ENCODE measurements at places on chromosomes 2 and 18.
A peak's percentile ranks its signal among the peaks of the same experiment; 100 is the strongest.

DNA sequence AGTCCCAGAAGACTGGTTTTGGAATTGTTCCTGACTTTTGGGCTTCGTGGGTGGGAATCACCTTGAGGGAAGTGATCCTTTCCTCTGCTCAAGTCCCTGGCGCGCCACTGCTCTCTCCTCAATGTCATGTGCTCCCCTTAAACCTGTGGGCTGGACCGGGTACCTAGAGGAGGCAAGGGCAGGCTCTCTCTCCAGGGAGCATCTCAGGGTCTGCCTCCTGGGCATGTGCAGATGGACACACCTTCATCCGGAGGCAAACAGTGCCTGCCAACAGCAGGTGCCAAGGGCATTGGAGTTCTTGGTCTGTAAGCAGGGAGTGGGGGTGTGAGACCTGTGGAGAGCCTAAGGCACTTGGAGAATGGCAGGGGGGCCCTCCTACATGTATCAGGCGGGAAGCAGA lies 142.6 kb downstream of the INHBB start:
- DNase-seq, result no peak

- peak; percentile 35 for DNase-seq
These were observed 29.4 kb downstream of the PSTPIP2 start for GRCh38 chr18:46042571-46043123.

DNA sequence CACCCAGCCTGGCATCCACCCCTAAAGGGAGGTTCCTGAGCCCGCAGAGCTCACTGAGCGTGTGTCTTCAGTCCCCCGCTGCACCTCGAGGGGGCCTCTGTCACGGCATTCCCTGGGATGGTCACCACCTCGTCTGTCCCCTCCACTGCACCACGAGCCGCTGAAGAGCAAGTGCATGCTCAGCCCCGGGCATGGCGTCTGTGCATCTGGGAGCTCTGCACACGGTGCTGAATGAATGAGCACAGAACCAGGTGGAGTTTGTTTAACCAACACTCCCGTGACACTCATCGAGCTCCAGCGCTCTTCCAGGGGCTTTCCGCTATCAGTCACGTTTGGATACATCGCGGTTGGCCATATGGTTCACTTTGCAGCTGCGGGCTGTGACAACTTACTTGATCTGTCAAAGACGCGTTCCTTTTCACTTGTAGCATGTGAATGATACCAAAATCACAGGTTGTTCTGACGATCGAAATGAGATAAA lies 9.2 kb downstream of the ALLC start:
- no peak for DNase-seq

- DNase-seq, result no peak
These were observed 112.5 kb upstream of the ASB18 start for GRCh38 chr2:236376566-236377244.

DNA sequence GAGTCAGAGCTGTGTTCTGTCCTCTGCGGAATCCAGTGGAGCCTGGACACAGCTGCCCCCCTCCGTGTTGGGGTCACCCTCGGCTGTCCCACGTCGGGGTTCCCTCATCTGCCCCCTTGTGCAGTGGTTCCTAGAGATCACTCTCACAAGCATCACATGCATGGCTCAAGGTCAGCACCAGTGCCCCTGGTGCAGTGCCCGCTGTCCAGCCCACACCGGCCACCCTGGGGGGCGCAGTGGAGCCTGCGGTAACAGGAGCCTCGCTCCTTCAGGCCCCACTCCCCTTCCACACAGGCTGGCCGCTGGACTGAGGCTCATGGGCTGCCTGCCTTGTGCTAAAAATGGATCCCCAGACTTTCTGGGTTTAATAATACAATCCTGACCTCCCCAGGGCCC lies 8.8 kb downstream of the TEKT4 start:
- no peak for DNase-seq

DNA sequence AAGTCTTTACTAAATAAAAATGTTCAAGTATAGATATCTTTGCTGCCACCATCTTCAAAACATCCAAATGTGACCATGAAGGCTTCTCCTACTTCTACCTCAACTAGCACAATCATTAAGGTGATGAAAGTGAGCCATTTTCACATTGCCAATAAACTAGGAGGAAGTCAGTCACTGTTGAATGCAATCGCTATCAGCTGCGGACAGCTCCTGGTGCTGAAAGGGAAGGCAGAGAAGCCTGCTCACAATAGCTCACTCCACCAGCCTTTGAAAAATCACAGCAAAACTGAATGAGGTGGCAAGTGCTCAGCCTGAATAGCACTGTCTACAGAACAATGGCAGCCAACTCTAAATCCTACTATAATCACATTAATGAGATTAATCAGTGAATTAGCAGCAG lies 2.2 kb downstream of the MYT1L start:
- peak; percentile 33 for DNase-seq

DNA sequence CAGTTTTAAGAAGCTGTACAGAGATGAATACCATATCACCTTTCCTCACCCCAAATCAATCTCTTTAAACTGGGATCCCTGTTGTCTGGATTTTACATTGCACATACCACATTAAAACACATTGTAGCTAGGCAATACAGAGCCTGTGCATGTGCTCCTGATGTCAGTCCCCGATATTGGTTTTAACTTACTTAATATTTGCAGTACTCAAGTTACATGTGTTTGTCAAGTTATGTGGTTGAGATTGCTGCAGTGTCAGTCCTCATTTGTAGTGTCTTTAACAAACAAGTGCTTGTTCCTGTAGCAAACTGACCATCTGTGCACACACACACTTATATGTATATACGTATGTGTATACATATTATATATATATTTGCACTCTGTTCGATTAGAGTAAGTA lies 10.4 kb upstream of the UBE2E3 start:
- DNase-seq, result no peak
